ENCODE measurements at places on chromosomes 2 and 18.

- DNase-seq, result no peak
These were observed 206.5 kb downstream of the CPS1 start for GRCh38 chr2:210762604-210763588.

GRCh38 chr2:214830794-214831346 is 21.4 kb upstream of the BARD1 start:
- no peak for DNase-seq

DNA sequence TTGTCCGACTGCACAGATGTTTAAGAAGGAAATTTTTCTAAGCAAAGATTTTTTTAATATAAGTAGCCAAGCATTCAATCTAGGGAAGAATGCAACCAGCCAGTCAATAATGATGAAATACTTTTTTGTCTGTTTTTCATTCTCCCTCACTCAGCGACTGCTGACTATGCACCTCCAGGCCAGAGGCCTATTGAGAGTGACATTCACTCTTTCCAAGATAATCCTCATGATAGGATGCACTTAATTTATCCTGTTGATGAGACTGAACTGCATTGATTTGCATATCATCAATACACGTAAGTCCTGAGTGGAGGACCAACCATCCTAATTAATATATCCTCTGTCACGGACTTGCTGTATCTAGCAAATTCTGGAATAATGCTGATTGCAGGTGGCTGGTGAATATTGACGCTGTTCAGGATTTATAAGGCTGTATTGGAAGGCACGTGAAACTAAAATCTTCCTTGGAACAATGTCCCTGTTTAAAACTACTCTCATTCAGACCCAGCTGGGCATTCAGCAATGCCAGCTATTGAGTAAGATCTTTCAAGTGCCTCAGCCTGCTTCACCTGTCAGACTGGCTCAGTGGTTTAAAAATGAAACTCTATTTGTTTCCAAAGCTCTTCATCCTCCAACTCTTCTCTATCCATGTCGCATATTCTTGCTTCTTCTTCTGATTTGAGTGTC is 142.2 kb downstream of the MAP2 start:
- no peak for DNase-seq

DNA sequence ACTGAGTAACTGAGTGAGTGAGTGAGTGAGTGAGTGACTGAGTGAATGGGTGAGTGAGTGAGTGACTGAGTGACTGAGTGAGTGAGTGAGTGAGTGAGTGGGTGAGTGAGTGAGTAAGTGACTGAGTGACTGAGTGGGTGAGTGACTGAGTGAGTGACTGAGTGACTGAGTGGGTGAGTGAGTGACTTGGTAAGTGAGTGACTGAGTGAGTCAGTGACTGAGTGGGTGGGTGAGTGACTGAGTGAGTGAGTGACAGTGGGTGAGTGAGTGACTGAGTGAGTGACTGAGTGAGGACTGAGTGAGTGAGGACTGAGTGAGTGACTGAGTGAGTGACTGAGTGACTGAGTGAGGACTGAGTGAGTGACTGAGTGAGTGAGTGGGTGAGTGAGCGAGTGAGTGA is 13.9 kb downstream of the MAL start:
- DNase-seq, result no peak

DNA sequence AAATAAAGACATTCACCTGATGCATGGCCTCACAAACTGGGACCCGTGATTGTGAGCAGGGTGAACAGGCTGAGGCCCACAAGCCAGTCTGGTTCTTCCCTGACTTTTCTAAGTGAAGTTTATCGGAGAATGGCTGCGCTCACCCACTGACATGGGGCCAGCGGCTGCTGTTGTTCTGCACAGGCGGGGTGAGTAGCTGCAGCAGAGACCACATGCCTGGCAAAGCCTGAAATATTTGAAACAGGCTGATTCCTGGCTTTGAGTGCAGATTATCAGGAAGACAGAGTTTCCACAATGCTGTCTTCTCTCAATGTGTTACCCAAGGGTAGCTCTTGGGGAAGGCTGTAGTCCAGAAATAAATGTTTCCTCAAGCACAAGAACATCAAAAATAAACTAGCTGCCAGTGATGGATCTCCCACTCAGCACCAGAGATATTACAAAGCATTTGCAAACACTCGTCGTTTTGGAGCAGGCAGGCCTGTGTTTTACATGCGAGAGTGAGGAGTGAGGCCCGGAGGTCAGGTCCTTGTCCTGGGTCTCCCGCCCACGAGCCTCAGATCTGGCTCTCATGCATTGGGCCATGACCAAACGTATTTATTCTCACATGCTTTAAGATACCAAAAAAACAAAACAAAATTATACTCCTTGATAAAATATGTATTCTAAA is 647.1 kb downstream of the GALR1 start:
- DNase-seq, result no peak

DNA sequence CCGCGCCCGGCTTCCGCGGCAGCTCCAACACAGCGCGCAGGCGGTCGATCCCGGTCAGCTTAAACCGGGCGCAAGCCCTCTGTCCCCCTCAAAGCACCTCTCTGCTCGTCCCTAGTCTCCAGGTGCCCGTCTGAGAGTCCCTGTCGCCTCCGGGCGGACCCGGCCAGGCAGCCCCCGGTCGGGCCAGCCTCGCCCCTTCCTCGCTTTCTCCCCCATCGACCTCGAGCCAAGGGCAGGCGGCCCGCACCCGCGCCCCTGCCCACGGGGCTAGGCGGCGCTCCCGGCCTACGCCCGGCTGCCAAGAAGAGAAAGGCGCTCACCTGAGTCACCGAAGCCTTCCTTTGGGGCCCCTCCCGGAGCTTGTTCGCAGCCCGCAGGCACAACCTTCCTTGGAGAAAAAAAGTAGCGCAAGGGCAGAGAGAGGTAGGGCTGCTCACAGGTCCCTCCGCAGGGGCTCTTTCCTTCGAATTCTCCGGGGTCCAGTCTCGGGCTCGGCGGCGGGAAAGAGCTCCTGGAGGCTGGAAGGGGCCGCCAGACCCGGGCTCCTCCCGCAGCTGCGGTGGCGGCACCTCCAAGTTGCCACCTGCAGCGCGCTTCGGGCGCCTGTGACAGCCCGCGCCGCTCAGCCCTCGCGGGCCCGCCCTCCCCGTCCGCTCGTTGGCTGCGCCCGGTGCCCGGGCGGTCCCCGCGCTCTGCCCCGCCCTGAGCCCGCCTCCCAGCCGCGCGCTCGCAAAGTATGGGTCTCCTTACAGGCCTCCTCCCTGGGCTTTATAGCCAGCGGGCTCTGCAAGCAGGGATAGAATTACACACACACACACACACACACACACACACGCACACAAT is 86.5 kb upstream of the EPB41L3 start:
- DNase-seq, result peak; percentile 20

GRCh38 chr2:75799859-75800258 is 89.1 kb upstream of the GCFC2 start:
- DNase-seq, result no peak

DNA sequence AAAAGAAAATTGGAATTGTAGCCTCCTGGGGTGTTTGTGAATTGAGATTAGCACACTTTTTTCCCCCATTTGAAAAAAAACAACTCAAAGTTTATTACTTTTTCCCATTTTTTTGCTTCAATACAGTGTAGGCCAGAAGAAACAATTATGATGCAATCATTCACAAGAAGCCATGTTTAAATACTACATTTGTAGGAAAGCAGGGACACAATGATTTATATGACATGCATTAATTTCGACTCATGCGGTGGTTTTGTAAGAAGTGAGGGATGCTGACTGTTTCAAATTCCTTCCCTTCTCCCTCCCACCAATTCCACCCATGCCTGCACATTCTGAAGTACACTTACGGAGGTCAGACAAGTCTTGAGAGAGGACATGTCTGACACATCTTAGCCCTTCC is 774.2 kb upstream of the FSHR start:
- no peak for DNase-seq

DNA sequence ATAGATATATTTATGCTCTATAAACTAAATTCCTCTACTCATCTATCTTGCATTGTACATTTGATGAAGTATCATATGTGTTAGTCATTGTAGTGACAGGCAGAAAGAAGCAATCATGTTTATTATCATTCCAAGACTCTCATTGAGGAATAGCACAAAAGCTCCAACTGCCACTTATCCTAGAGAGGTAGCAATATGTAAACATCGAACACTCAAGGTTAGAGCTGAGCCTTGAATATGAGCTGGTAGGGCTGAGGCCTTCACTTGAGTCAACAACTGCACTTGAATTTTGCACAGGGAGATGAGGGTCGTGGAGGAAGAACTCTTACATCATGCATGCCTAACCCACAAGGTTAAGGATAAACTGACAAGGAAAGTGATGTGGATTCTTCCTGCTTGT is 900.9 kb downstream of the CPS1 start:
- no peak for DNase-seq

GRCh38 chr2:158509928-158510797 is 53.4 kb downstream of the PKP4 start:
- DNase-seq, result no peak

DNA sequence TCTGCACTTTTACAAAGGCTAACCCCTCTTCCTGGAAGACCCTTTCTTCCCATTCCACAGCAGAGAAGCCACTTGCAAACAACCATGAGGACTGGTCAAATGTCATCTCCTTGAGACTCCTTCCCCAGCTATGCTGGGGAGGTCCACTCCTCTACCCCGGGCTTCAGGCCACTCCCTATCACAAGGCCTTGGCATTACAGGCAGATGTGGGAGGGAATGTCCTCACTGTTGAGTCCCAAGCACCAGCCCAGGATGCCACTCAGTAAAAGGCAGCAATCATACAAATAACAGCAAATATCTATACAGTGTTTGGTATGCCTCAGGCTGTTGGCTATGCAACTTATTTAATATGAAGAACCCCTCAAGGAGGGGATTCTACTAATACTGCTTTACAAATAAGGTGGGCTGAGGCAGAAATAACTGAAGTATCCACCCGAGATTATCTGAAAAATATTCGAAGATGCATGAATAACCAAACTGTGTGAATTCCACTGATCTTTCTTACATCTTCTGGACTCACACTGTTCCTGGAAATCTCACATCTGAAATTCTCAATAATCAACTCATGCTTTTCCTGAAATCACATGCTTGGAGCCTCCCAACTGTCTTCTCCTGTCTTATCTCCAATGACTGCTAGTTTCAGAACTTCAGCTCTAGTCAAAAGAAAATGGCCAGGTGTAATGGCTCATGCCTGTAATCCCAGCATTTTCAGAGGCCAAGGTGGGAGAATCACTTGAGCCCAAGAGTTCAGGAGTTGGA is 226.3 kb downstream of the TCF4 start:
- no peak for DNase-seq

DNA sequence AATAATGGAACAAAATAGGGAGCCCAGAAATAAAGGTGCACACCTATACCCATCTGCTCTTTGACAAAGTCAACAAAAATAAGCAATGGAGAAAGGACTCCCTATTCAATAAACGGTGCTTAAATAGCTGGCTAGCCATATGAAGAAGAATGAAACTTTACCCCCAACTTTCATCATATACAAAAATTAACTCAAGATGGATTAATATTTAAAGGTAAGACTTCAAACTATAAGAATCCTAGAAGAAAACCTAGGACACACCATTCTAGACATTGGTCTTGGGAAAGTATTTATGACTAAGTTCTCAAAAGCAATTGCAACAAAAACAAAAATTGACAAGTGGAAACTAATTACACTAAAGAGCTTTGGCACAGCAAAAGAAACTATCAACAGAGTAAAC is 139.1 kb downstream of the DNAH7 start:
- DNase-seq, result no peak

DNA sequence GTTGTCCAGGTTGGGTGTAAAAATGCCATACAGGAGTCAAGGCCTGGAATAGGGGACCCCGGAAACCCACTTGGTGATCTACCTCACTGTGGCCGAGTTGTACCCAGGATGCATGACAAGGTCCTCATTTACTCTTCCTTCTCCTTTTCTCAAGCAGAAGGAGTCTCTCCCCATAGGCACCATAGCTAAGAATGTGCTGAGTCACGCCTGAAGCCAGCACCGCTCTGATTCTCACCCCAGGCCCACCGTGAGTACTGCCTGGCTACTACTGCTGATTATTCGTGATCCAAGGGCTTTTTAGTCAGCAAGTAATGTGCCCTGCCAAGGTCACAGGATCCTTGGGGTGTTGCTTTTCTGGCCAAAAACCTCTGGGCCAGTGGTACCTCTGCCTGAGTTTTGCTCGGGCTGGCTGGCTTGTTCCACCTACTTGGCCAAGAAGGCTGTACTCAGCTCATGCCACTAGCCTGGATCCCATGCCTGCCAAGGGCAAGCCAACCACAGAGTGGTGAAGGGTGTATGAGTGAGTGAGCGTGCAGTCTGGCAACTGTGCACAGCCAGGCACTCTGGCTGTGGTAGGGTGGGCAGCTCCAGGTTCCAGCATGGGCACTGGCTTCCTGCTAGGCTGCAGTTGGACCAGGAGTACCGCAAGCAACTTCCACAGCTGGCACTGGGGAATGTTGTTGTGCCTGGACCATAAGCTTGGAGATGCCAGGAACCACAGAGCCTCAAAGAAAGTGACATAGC is 650.1 kb upstream of the VRK2 start:
- no peak for DNase-seq

DNA sequence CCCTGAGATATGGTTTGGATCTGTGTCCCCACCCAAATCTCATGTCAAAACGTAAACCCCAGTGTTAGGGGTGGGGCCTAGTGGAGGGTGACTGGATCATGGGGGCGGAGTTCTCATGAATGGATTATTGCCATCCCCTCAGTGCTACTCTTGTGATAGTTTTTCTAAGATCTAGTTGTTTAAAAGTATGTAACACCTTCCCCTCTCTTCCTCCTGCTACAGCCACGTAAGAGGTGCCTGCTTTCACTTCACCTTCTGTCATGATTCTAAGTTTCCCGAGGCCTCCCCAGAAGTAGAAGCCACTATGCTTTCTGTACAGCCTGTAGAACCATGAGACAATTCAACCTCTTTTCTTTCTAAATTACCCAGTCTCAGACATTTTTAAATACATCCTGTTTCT is 16.9 kb downstream of the PUM2 start:
- no peak for DNase-seq

DNA sequence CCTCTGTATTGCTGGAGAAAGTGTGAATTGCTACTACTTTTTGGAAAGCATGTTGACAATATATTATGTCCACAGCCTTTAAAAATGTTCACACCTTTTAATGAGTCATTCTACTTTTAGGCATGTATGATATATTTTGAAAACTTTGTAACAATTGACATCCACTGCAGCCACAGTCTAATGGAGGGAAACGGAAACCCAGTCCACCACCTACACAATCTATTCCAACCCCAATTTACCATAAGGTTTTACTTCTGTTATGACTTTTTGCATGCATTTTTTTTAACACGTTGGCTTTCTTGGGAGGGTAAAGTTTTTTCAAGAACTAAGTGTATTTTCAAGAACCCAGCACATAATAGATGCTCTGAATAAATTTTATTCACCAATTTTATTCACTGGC is 38.5 kb upstream of the ATP8B1 start:
- DNase-seq, result no peak

GRCh38 chr2:242004223-242004901 is 134.8 kb downstream of the RTP5 start:
- no peak for DNase-seq

All from T-cell (primary cell).